Smooth muscle cell of trachea (primary cell): ENCODE measurements at places on chromosomes 13 and 19. TPM values are rescaled to one million over a fixed set of nuclear protein-coding genes. Genes with fewer than 3 reads are reported as not detected.

The CD37 gene
- total RNA-seq: not detected in 2 replicates

The GZMM gene
- total RNA-seq: 0.17 TPM in 1 of 2 replicates, not detected in the other

The C19orf81 gene
- total RNA-seq: not detected in 2 replicates

The BCAM gene
- 9.3 and 31.3 TPM in 2 replicates for total RNA-seq

The KIR3DL2 gene
- not detected in 2 replicates for total RNA-seq

The PDCD2L gene
- total RNA-seq: 9.8 and 12.7 TPM in 2 replicates

The IGFL2 gene
- total RNA-seq: not detected in 2 replicates

The SPINT2 gene
- total RNA-seq: 1.8 and 3.1 TPM in 2 replicates

The KLK8 gene
- not detected in 2 replicates for total RNA-seq

The MBD3L2 gene
- not detected in 2 replicates for total RNA-seq

The KLK4 gene
- not detected in 2 replicates for total RNA-seq

The GGACT gene
- total RNA-seq: 4.0 and 6.5 TPM in 2 replicates

The PALM gene
- total RNA-seq: 3.9 and 41.4 TPM in 2 replicates

The URAD gene
- total RNA-seq: not detected in 2 replicates

The UPF3A gene
- total RNA-seq: 19.4 and 28.5 TPM in 2 replicates

The ZNF729 gene
- total RNA-seq: not detected in 2 replicates

The PCSK4 gene
- total RNA-seq: 1.5 and 4.0 TPM in 2 replicates

The CEACAM7 gene
- total RNA-seq: not detected in 2 replicates

The SLC6A16 gene
- 0.66 TPM in 1 of 2 replicates, not detected in the other for total RNA-seq

The IRF2BP1 gene
- 27.5 and 43.8 TPM in 2 replicates for total RNA-seq

The LILRB1 gene
- total RNA-seq: not detected in 2 replicates

The CLEC11A gene
- 64.9 and 117 TPM in 2 replicates for total RNA-seq

The DKKL1 gene
- 0.44 TPM in 1 of 2 replicates, not detected in the other for total RNA-seq

The FUT1 gene
- under 0.01 TPM in 2 replicates for total RNA-seq

The SLC1A6 gene
- total RNA-seq: not detected in 2 replicates

The MAP3K10 gene
- 9.3 and 10.8 TPM in 2 replicates for total RNA-seq

The MEIOSIN gene
- not detected in 2 replicates for total RNA-seq

The WDR88 gene
- total RNA-seq: not detected in 2 replicates

The PCP2 gene
- total RNA-seq: not detected in 2 replicates

The LIM2 gene
- not detected in 2 replicates for total RNA-seq

The DNAAF3 gene
- 0.33 and 0.87 TPM in 2 replicates for total RNA-seq

The NLRP5 gene
- total RNA-seq: not detected in 2 replicates

The DACH1 gene
- total RNA-seq: 0.15 and 0.17 TPM in 2 replicates

The ZNF571 gene
- total RNA-seq: 2.3 and 3.2 TPM in 2 replicates

The ZNF607 gene
- 6.8 and 7.4 TPM in 2 replicates for total RNA-seq

The FGF9 gene
- total RNA-seq: not detected in 2 replicates

The CYP2A6 gene
- not detected in 2 replicates for total RNA-seq
